ENCODE measurements at places on chromosomes 12 and 14. TPM values are rescaled to one million over a fixed set of nuclear protein-coding genes. Genes with fewer than 3 reads are reported as not detected.

GRCh38 chr14:85439696-85440328, 90.1 kb upstream of the FLRT2 start:
- no peaks in the 10 kb centered on the region for H3K36me3 ChIP-seq
- H3K4me1 ChIP-seq = no peaks in the 10 kb centered on the region
- no peak overlapping the region for H3K27ac ChIP-seq
- no peaks in the 10 kb centered on the region for H3K27me3 ChIP-seq

NUMB gene
- total RNA-seq = 33.5 TPM

MIP gene
- not detected for total RNA-seq

P2RX2 gene
- 0.15 TPM for total RNA-seq

DNA sequence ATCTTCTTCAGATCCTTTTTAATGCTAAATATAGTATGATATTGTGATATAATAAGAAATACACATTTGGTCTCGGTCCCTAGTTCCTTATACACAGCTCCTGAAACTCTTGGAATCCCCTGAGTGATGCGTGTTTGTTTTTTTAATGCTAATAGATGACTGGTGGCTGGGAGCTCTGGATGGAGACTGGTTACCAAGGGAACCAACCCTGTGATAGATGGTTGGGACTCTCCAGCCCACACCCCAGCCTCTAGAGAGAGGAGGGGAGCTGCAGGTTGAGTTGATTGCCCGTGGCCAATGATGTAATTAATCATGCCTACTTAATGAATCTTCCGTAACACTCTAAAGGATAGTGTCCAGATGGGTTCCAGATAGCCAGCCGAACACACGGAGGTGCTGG, 140.6 kb downstream of the FBXL14 start:
- H3K36me3 ChIP-seq = no peaks in the 10 kb centered on the region
- no peaks in the 10 kb centered on the region for H3K27me3 ChIP-seq
- H3K4me1 ChIP-seq = no peaks in the 10 kb centered on the region

GRCh38 chr14:32407130-32407529, 78.0 kb downstream of the AKAP6 start:
- H3K4me1 ChIP-seq = peaks cover 4% of the 10 kb centered on the region
- DNase-seq = no peak
- H3K36me3 ChIP-seq = no peaks in the 10 kb centered on the region
- H3K27me3 ChIP-seq = no peaks in the 10 kb centered on the region
- no peak overlapping the region for H3K4me3 ChIP-seq
- H3K27ac ChIP-seq = no peak overlapping the region

GRCh38 chr12:12432364-12432763, 75.5 kb downstream of the BORCS5 start:
- H3K27ac ChIP-seq = no peak overlapping the region
- no peak for DNase-seq
- H3K36me3 ChIP-seq = no peaks in the 10 kb centered on the region
- no peak overlapping the region for H3K4me3 ChIP-seq

DNA sequence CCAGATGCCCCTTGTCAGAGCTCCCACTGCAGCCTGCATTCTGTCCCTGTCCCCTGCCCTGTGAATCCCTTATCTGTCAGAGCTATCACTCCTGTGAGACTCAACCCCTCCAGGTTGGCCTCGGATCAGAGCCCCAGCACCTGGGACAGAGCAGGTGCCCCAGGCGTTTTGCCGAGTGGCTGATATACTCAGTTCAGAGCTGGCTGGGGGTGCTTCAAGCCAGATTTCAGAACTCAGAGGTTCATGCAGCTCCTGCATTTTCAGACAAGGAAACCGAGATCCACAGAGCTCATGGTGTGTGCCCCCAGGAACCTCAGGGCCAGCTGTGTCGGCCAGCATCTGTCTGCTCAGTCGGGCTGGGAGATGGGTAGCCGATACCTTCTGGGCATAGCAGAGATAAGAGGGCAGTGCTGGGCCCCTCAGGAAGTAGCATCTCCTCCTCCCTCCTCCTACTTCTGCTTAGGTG, 228.0 kb upstream of the RTL1 start:
- no peaks in the 10 kb centered on the region for H3K4me1 ChIP-seq
- no peak overlapping the region for H3K27ac ChIP-seq
- DNase-seq = no peak
- no peak overlapping the region for H3K4me3 ChIP-seq
- H3K36me3 ChIP-seq = no peaks in the 10 kb centered on the region

DNA sequence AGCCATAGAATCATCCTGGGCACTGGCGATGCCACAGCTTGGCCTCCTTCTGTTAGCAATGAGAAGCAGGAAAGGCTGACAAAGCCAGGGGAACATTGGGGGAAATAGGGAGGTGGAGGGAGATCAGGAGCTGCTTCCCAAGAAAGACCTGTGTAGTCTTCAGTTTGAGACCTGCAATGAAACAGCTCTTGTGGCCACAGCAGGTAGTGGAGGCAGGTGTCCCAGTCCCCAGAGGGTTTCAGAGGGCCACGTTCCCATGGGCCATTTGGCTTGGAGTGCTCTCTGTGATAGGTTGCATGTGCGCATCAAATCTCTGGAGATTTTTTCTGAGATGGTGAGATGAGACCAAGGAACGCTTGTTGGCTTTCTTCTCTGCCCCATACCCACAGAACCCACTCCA, 14.4 kb upstream of the OR6S1 start:
- no peak overlapping the region for H3K27ac ChIP-seq
- no peaks in the 10 kb centered on the region for H3K36me3 ChIP-seq
- no peak for DNase-seq
- no peak overlapping the region for H3K4me3 ChIP-seq

SIX6 gene
- total RNA-seq = 1.4 TPM

BLTP3B gene
- total RNA-seq = 12.6 TPM

KRT73 gene
- not detected for total RNA-seq

- H3K36me3 ChIP-seq = peaks cover 7% of the 10 kb centered on the region
- H3K4me1 ChIP-seq = no peaks in the 10 kb centered on the region
- no peak overlapping the region for H3K27ac ChIP-seq
Measured at GRCh38 chr12:25242981-25243679, 7.6 kb downstream of the KRAS start.

- no peaks in the 10 kb centered on the region for H3K36me3 ChIP-seq
- H3K27me3 ChIP-seq = no peaks in the 10 kb centered on the region
- H3K4me3 ChIP-seq = no peak overlapping the region
- DNase-seq = no peak
- H3K4me1 ChIP-seq = peaks cover 23% of the 10 kb centered on the region
Measured at GRCh38 chr14:94451826-94452225, 774 bp downstream of the SERPINA11 start.

DNA sequence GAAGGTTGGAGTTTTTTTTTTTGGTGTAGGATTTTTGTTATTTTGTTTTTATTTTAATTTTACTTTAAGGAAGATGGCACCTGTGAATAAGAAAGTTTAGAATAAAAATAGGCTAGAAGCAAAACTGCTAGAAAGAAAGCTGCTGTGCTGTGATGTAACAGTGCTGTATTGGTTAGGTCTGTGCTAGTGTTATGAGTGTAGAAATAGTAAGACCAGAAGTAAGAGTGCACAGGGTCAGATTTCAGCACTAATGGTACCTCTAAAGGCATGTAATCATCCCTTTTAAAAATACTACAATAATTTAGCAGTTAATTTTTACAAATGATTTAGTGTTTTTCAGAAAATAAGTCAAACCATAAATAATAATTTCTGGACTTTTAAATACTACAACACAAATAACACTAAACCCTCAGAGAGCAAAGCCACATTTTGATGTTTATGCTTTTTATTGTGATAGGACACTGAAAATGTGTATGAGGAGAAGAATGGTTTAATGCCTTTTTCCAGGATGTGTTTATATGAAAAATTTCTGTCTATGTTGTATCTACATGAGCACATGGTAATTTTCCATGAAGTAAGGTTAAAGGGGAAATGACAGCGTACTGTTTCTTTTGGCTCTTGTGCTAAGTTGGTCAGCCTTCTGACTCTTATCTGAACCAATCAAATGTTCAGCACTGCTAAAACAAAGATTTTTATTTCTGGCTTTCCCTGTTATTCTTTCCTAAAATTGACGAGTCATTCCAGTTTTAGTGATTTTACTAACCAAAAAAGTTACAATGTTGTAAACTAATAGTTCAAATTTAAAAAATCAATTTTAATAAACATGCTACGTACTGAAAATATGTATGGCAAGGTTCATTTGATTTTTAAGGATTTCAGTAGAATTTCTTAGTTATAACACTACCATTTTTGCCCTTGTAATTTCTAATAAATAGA, 96.1 kb downstream of the PPHLN1 start:
- H3K4me1 ChIP-seq = peaks cover 10% of the 10 kb centered on the region
- no peaks in the 10 kb centered on the region for H3K27me3 ChIP-seq
- H3K27ac ChIP-seq = no peak overlapping the region
- no peak for DNase-seq
- no peak overlapping the region for H3K4me3 ChIP-seq
- H3K36me3 ChIP-seq = peaks cover 8% of the 10 kb centered on the region

ANKS1B gene
- 7.9 TPM for total RNA-seq

DNA sequence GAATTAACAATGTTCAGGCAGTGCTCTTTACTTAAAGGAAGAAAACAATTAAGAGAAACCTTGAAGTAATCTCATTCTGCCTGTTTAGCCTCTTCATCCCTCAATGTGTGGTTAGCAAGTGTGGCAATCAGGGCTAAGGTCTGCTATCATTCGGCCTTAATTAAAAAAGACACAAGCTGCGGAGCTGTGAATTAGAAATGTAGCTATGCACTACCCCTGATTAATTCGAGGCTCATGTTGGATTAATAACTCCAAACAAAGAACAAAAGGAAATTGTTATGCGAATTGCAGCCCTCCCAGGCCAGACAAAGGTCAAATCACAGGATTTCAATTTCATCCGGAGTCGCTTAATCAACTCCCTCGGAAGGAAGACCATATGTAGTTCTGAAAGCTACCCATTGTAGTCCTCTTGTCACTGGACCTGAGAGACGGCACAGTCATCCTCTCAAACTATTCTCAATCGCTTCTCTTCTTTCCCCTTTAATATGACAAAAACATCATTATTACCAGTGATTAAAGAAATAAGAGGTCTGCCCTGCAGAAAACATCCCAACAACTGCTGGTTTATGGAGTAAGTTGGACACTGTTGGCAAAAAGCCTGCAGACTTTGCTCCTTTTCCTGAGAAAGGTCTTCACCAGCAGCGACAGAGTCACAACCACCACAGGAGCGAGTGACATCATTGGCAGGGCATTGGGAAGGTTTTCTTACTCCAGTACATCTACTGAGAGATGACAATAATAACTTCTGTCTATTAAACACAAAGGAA, 71.1 kb upstream of the SOX5 start:
- no peak overlapping the region for H3K4me3 ChIP-seq
- H3K27me3 ChIP-seq = no peaks in the 10 kb centered on the region
- H3K36me3 ChIP-seq = no peaks in the 10 kb centered on the region
- peak overlapping the region; percentile 65 for H3K27ac ChIP-seq
- DNase-seq = peak; percentile 18

DNA sequence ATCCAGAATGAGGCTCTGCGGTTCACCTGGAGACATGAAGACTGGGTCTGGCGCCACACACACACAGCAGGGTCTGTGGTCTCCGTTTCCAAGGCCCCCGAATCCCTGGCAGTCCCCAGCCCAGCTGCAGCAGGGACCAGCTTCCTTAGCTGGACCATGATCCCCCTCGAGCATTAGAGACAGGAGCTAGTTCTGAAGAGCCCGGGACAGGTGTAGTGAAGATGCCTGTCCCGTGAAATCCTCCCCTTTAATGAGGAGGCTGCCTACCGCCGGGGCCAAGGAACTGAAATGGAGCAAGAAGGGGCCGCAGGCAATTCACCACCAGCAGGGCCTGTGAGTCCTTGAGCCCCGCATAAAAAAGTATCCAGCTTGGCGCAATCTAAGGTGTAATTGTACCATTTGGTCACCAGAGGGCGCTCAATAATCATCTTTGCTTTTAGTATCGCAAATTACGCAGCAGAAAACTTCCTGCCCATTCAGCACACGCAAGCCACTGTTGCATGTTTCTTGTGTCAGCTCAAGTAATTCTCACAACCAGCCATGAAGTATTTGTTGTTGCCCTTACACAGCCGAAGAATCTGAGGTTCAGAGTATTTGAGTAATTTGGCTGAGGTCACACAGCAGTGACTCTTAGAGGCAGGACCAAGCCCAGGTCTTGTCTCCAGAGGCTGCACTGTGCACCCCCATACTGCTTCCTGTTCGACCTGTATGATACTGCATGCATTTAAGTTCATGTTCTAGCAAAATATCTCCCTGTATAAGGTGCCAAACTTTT, 54.3 kb upstream of the PPP2R5C start:
- peaks cover 50% of the 10 kb centered on the region for H3K27me3 ChIP-seq
- no peak overlapping the region for H3K4me3 ChIP-seq
- H3K4me1 ChIP-seq = no peaks in the 10 kb centered on the region
- peak; percentile 86 for DNase-seq
- no peaks in the 10 kb centered on the region for H3K36me3 ChIP-seq

GRCh38 chr12:78864403-78864869, at the start of gene SYT1:
TSS of gene SYT1 (plus strand) at chr12:78864774.
- DNase-seq = peak; percentile 94
- H3K4me3 ChIP-seq = peak within 1 kb of the TSS; percentile 94
- peak within 1 kb of the TSS; percentile 18 for H3K27ac ChIP-seq
- H3K4me1 ChIP-seq = peaks cover 30% of the 10 kb centered on the region

GRCh38 chr14:80946797-80947196, 5.3 kb upstream of the CEP128 start:
- no peaks in the 10 kb centered on the region for H3K36me3 ChIP-seq
- DNase-seq = no peak
- no peaks in the 10 kb centered on the region for H3K27me3 ChIP-seq
- H3K4me3 ChIP-seq = no peak overlapping the region
- H3K4me1 ChIP-seq = no peaks in the 10 kb centered on the region

SPX gene
- 4.0 TPM for total RNA-seq

LTB4R gene
- total RNA-seq = 1.9 TPM

DNA sequence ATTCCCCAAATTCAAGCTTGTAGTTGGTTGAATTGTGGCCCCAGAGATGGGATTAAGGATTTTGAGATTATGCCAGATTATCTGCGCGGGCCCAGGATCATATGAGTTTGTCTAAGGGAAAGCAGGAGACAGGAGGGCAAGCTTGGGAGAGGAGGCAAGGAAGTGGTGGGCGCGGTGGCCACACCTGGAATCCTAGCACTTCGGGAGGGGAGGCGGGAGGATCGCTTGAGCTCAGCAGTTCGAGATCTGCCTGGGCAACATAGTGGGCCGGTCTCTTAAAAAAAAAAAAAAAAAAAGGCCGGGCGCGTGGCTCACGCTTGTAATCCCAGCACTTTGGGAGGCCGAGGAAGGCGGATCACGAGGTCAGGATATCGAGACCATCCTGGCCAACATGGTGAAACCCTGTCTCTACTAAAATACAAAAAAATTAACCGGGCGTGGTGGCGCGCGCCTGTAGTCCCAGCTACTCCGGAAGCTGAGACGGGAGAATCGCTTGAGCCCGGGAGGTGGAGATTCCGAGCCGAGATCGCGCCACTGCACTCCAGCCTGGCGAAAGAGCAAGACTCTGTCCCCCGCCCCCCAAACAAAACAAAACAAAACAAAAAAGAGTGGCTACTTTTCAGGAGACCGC, 881 bp upstream of the PUS1 start:
- H3K4me3 ChIP-seq = peak overlapping the region; percentile 65
- peaks cover under 1% of the 10 kb centered on the region for H3K36me3 ChIP-seq
- DNase-seq = no peak
- H3K27me3 ChIP-seq = peaks cover 9% of the 10 kb centered on the region
- H3K4me1 ChIP-seq = peaks cover 6% of the 10 kb centered on the region
- no peak overlapping the region for H3K27ac ChIP-seq

- H3K4me3 ChIP-seq = no peak overlapping the region
- no peaks in the 10 kb centered on the region for H3K27me3 ChIP-seq
- DNase-seq = no peak
- no peaks in the 10 kb centered on the region for H3K36me3 ChIP-seq
- peaks cover 17% of the 10 kb centered on the region for H3K4me1 ChIP-seq
- no peak overlapping the region for H3K27ac ChIP-seq
Measured at GRCh38 chr12:8951744-8952143, 2.3 kb upstream of the M6PR start.

PYGL gene
- 63.0 TPM for total RNA-seq

GRCh38 chr12:70122804-70123203, 120.4 kb upstream of the CNOT2 start:
- no peaks in the 10 kb centered on the region for H3K4me1 ChIP-seq
- no peak overlapping the region for H3K4me3 ChIP-seq
- no peaks in the 10 kb centered on the region for H3K27me3 ChIP-seq
- no peaks in the 10 kb centered on the region for H3K36me3 ChIP-seq
- no peak for DNase-seq
- no peak overlapping the region for H3K27ac ChIP-seq

All from neural progenitor cell (in vitro differentiated cells).